Mammary epithelial cell (primary cell): ENCODE measurements at places on chromosomes 4 and X. TPM values are rescaled to one million over a fixed set of nuclear protein-coding genes. Genes with fewer than 3 reads are reported as not detected.

The DCAF12L2 gene
- not detected in 2 replicates for total RNA-seq

The JADE1 gene
- total RNA-seq: 6.0 and 6.5 TPM in 2 replicates

The HDAC6 gene
- total RNA-seq: 40.6 and 42.5 TPM in 2 replicates

The RHOXF2 gene
- total RNA-seq: not detected in 2 replicates

The PPP2R2C gene
- total RNA-seq: 0.24 and 0.27 TPM in 2 replicates

The PITX2 gene
- not detected in 2 replicates for total RNA-seq

The RIPPLY1 gene
- not detected for total RNA-seq

The ERAS gene
- not detected for total RNA-seq

The NOX1 gene
- total RNA-seq: not detected in 2 replicates

DNA sequence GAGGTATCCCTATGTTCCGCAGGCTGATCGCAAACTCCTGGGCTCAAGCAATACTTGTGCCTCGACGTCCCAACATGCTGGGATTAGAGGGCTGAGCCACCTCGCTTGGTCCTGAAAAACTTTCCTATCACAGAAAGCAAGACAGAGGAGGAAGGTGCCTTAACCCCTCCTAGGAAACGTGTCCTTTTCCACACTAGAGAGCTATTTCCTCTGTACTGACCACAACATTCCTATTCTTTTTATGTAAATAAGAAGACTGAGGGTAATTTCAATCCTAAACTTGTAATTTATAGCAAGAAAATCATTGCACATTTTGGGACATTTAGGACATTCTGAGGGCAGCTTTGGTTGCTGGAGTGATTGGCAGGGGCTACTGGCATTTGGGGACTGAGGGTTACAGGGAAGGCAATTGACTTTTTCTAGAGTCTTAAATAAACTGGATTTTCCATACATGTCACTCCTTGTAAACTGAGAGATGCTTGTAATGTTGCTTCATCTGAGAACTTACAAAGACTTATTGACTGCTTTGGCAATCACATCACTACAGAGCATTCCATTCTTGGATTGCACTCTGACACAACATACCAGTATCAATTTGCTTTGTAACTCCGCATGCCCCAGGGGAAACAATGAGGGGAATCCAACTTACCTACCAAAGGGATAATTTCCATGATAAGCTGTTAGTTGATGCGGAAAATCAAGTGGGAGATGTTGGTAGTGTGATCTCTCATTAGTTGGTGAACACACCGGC, 15.6 kb downstream of the XAGE3 start:
- peak; percentile 46 for DNase-seq

- DNase-seq: peak; percentile 27
Observed at GRCh38 chrX:30568136-30568535, 9.4 kb downstream of the TASL start.

- DNase-seq: peak; percentile 66
Observed at GRCh38 chr4:86092684-86093083, 267.2 kb downstream of the MAPK10 start.

GRCh38 chrX:1533058-1533457, 3.9 kb downstream of the P2RY8 start:
- DNase-seq: no peak

DNA sequence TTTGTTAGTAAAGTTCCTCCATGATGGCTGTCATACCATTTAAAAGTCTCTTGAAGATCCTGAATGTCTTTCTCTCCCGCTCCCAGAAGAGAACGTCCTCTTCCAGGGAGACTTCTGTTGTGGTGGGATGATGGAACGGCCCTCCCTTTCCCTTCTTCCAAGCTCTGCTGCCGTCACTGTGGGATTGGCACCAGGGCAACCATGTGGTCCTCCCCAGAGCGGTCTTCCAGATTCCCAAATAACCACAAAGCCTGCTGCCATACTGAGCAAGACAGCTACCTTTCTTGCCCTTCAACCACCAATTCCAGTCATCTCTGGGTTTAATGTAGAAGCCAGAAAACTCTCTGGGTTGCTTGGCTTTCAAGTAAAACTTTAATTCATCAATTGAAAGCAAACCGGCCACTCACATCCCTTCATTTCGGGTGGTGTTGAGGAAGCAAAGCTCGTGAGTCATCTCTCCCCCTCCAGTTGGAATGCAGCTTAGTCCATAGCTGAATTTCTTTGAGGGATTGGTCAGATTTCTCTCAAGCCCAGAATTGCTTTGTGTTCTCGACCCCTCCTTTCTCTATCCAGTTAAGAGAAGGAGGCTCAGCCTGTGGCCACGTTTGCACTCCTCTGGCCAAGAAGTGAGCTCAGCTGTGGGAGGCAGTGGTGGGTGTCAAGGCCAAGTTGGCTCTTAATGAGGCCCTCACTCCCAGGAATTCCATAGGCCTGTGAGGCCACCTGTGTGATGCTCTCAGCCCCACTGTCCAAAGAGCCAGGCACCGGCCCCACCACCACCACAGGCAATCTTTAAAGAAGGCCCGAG, 36.9 kb downstream of the FHDC1 start:
- peak; percentile 82 for DNase-seq

GRCh38 chr4:8766610-8767009, 105.0 kb downstream of the HMX1 start:
- no peak for DNase-seq

DNA sequence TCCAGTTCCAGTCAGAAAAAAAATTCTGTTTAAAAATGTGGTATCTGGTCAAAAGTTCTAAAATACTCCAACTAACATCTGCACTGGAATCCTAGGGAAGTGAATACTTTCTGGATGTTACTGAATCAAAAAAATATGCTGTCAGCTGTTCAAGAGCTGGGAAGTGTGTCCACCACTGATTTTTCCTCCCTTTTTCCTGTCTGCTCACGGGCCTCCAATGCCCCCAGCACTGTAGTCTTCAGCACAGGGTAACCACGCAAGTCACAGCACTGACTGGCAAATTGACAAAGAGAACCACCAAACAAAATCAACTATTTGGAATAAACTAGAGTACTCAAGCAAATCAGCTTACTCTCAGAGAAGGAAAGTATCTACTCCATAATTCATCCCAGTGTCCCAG, 9.9 kb downstream of the VEGFC start:
- DNase-seq: no peak

DNA sequence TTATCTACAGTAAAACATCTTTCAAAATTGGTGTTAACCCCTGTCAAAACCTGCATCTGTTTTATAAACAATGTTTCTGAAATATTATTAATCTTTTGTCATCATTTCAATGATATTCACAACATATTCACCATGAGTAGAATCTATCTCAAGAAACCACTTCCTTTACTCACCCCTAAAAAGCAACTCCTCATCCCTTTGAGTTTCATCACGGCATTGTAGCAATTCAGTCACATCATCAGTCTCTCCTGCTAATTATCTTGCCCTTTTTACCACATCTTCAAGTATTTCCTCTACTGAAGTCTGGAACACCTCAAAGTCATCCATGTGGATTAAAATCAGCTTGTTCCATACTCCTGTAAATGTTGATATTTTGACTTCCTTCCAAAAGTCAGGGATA, 415.3 kb upstream of the TECRL start:
- no peak for DNase-seq

DNA sequence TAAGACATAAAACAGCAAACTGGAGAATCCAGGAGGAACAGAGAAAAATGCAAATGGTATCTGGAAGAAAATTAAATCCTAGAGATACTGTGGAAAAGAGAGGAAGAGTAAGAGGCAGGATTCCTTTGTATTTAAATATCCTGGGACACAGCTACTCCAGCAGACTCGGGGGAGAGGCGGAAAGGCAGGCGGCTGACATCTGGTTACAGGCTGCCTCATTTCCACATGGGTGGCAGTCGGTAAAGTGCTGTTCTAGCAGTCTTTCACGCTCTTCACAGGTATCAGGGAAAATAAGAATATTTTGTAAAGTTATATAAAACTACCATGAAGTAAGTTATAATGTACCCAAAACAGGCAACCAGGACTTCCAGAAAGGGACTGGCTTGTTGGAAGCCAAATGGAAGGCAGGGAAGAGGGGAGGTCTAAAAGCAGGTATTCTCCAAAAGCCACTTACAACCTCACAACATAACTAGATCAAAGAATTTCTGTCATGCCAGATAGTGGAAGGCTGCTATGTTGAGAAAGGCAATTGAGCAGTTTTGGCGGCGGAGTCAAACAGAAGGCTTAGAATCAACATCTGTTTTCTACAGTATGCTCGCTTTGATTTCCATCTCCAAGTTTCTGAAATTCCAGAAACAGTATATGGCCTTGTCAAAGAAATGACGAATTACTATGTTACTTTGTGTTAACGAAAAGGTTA, 1.3 kb upstream of the TIGD2 start:
- no peak for DNase-seq

DNA sequence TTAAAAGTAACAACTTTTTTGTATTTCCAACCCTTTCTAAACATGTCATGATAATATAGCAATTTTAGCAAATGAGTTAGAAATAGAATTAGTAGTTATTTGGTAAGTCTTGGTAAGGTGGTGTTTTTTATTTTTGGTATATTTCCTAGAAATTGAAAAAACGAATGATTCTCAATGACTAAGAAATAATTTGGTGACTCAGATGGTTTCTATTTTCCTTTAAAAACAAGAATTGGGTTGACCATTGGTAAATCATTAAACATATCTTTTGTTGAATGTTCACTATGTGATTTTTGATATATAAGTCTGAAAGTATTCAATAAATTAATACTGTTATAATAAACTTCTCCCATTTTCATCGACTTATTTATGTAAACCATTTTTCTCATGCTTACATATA, 206.2 kb upstream of the BANK1 start:
- DNase-seq: no peak

DNA sequence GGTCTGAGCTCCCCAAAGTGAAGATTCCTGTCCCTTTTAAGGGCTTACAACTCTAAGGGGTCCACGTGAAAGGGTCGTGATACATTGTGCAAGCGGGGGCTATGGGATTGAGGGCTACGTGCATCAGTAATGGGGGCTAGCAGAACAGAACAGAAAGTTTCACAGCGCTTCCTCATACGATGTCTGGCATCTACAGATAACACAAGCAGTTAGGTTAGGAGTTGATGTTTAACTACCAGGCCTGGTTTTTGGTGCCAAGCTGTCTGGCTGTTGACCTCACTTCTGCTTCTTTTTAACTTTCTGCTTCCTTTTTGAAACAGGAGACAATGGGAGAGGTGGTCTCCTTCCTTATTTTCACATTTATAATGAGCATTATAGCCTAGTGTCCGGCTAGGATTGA, 368.6 kb upstream of the CXorf51A start:
- no peak for DNase-seq

DNA sequence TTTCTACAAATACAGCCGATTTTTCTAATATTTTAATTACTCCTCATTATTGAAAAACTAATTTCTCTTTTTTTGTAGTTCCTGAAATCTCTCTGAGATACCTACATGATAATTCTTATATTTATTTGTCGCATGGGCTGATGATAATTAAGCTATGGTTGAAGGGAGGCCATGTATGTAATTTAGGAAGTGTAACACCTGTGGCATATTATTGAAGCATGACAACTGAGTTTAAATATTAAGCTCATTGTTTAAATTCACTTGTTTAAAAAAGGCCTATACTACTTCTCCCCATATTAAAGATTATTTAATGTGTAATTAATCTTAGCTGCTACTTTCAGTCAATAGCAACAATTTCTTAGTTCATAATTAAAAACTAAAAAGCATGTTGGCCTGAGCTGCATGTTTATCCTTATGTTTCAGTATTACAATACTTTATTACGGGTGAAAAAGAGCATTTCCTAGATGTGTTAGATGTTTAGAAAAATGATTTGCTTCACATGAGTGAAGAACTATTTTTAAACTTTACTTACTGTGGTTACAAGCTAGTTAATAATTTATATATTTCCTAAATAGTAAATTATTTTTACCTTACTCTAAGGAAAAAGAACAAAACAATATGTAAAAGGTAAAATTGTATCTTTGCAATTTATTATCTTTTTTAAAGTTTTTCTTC, 122.4 kb downstream of the RAP1GDS1 start:
- no peak for DNase-seq

DNA sequence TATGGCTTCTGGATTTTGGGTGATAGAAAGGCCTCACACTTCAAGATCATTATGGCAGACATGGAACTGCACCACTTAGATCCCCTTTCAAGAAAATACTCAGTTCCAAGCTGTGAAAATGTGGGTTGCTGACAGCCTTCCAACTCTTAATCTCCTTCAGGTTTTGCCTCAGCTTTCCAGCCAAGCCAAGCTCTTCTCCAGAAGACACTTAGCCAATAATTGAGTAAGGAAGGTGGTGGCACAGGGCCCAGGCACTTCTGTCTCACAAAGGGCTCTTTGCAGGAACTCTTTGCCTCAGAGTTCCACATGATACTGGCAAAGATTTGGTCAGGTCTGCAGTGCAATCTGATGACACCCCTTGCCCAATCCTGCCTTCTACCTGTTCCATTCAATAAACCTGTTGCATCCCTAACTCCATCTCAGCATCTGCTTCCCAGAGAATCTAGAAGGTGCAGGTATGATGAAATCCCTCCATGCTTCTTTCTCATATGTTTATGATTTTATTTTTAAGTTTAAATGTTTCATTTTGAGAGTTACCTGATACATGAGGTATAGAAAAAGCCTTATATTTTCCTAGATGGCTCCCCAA, 30.6 kb downstream of the ANXA5 start:
- no peak for DNase-seq

DNA sequence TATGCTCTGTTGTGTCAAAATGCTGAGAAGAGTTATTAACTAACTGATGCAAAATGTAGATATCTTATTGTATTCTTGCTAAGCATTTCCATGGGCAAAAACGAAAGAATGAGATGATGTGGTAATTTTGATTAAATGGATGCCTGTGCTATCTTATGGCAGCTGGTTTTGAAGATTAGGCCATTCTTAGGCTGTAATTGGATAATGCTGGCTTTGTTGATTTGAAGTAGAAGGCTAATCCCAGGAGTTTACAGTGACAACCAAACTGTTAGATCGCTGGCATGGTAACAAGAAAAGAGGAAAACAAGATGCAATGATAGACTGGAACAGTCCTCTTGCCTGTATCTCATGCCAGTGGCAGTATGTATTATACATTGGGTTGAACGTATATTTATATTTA, 74.1 kb upstream of the WDR44 start:
- no peak for DNase-seq

DNA sequence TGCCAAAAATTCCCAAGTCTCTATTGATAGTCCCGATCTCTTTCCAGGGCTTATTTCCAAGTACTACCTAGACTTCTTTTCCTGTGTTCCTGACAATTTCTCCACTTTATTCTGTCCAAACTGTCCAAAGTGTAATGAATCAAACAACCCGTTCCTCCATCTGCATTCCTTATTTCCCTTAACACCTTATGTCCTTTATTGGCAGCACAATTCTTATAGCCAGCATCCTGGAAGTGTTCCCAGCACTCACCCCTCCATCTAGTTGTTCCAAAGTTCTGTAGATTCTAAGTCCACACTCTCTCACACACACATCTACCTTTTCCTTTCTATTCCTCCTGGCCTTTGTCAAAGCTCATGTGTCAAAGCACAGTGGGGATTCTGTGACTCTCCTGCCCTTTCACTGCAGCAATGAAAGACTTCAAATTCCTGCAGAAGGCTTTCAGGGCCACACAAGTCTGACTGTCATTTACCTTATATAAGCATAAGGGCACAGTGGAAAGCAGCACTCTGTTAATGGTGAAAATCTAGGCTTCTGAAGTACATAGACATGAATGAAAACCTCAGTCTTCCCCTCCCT, 22.1 kb downstream of the LIMCH1 start:
- DNase-seq: no peak

GRCh38 chrX:137574784-137575293, 8.9 kb downstream of the ZIC3 start:
- no peak for DNase-seq
